ENCODE measurements at places on chromosomes 5 and 9.

GRCh38 chr9:92616199-92616641 is 53.7 kb downstream of the IPPK start:
- DNase-seq, result no peak

DNA sequence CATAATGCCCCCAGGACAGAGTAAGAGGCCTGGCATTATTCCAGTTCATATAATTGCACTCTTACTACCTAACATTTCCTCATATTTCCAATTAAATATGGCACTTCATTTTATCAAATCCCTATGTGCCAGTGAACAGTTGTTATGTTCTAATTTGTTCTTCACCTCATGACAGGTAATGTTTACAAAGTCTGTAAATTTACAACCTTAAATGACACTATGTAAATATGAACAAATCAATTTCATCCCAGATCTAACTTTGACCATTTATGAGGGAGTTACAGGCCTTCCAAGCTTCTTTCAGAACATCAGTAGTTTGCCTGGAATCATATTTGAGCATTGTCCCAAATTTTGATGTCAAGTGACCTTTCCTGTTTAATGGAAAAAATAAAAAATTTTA is 592.6 kb upstream of the CDH6 start:
- no peak for DNase-seq

GRCh38 chr5:178372142-178372571 is 139.6 kb upstream of the PHYKPL start:
- DNase-seq, result no peak

GRCh38 chr5:149219584-149219983 is 52.1 kb upstream of the AFAP1L1 start:
- no peak for DNase-seq

- no peak for DNase-seq
Observed at GRCh38 chr9:115739096-115739875, 414.3 kb upstream of the PAPPA start.
